Fibroblast of skin of right quadriceps (primary cell): ENCODE measurements at places on chromosomes 4 and X.

DNA sequence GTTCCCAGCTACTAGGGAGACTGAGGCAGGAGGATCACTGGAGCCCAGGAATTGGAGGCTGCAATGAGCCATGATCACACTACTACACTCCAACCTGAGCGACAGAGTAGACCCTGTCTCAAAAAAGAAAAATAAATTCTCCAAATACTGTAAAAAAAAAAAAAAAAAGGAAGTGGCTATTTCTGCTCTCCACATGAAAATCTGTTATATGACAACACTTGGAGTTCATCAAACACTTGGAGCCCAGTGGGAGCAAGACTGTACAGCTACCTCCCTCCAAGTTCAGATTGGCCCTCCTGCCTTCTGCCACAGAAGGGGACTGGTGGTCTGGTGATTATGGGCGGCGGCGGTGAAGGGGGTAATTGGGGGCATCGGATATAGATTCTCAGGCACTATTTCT, 9.0 kb upstream of the CLDN34 start:
- no peak for DNase-seq

GRCh38 chr4:176654565-176655216, 138.0 kb downstream of the VEGFC start:
- DNase-seq, result no peak

GRCh38 chr4:138835832-138836533, 179.6 kb upstream of the NOCT start:
- peak; percentile 14 for DNase-seq

GRCh38 chr4:96744676-96745075, 904.8 kb downstream of the PDHA2 start:
- DNase-seq, result no peak

GRCh38 chrX:2691543-2692220, 587 bp downstream of the CD99 start:
- DNase-seq, result peak; percentile 58

DNA sequence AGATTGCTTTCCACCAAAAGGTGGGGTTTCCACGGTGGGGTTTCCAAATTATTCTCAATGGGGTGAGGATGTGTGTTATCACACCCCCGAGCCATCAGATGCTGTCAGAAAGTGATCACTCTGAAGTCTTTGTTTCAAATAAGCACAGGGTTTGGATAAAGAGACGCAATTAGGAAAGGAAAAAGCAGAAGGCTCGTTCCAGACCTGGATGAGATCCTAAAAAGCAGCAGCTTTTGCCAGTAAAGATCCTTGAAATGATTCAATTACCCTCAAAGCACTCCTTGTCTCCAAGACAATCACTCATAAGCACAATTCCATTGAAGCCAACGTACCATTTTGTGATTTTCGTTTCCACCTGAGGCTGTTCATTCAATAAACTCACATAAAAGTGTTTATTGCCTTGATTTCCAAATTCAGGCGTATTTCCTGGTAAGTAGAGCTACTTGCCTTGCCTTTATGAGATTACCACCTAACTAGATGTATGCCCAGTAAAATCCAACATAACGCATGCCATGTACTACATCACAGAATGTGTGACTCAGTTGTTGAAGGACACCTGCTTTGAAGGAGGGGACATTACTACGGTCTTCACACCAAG, 5.2 kb downstream of the F11 start:
- no peak for DNase-seq

- peak; percentile 31 for DNase-seq
These were observed 51.5 kb upstream of the TRIM2 start for GRCh38 chr4:153152501-153153338.

DNA sequence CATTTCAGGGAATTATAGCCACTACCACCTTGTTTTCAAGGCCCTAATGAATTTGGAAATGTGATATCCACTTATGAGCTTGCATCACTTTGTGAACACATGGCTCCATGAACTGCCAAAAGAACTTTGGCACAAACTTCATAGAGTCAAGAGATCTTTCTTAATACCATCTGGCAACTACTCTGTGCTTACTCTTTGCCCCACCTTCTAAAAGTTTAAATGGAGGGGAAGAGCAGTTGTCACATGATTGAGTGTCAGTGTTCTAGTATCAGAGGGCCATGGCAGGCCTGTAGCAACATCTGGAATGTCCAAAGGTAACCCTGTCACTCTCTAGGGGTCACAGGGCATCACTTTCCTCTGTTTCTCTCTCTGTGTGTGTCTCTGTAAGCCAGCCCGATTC, 2.6 kb upstream of the ADH1B start:
- DNase-seq, result no peak

GRCh38 chr4:156515295-156515694, 456.3 kb downstream of the PDGFC start:
- DNase-seq, result no peak

DNA sequence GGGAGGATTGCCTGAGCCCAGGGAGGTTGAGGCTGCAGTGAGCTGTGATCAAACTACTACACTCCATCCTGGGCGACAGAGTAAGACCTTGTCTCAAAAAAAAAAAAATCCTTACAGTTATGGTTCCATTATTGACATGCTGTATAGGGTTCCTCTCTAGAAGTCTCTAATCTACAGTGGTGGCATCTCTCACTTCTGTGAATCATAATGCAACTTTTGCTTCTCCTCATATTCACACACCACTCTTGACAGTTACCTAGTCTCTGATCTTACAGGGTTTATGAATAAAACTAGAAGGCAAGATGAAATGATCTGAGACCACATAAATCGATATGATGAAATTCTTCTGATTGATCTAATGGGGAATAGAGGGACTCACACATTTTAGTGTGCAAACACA, 40.6 kb downstream of the DOCK11 start:
- DNase-seq, result no peak

- peak; percentile 80 for DNase-seq
These were observed 430.7 kb downstream of the IDS start for GRCh38 chrX:149074398-149074797.

GRCh38 chrX:50327235-50327634, 122.7 kb downstream of the CCNB3 start:
- no peak for DNase-seq

DNA sequence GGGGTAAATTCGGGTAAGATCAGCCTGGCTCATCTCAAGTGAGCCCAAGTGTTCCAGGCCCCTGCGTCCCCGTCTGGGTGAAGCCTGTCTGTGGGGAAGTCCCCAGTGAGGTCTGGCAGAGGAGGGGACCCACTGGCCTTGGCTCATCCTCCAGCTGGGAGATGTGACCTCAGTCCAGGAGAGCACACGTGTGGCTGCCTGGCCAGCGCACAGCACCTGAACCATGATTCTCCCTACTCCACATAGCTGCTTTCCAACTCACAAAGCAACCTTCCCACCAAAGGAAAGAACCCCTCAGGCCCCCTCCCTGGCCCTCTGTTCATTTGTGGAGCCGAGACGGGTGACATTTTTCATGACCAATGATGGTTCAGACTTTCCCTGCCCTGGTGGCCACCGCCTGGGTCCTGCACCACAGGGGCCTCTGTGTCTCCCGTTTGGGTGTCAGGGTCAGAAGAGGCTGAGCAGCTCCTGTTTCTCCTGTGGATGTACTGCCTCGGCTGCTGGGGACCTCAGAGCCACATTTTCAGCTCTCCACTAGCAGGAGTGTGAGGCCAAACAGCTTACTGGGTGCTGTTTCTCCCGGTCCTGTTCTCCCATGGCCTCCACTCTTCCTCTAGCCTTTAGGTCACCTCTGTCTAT, 111.4 kb downstream of the CPZ start:
- no peak for DNase-seq

DNA sequence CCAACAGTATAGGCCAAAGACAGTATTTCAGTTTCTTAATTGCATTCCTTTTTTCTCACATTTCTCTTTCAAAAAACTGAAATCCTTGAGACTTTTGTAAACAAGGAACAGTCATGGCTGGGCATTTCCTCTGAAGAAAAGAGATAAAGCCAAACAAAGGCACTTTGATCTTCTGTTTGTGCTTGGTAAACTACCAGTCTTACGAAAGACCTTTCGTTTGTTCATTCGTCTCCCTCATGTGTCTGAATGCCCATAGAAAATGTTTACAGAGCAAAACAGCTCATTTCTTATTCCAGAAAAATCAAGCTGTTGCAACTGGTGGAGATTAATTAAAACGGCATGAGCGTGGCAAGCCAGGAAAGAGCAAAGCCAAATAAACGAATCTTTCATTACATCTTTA, 178.0 kb downstream of the GASK1B start:
- DNase-seq, result no peak

- no peak for DNase-seq
These were observed 1.7 kb upstream of the ART3 start for GRCh38 chr4:76072760-76073159.

DNA sequence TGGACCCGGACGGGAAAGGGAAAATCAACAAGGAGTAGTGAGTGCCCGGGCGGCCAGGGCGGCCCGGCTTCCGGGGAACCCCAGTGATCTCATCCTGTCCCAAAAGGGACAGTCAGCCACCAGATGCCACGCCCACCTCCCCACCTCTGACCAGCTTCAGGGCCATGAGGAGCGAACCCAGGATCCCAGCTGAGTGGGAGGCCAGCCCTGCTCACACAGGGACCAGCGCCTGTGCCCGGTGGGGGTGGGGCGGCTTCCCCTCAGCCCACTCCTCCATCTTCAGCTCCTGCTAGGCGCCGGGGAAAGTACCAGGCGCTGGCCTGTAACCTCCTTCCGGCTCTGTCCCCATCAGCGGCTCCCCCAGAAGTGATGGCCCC, 6.2 kb downstream of the MYL5 start:
- DNase-seq, result no peak

DNA sequence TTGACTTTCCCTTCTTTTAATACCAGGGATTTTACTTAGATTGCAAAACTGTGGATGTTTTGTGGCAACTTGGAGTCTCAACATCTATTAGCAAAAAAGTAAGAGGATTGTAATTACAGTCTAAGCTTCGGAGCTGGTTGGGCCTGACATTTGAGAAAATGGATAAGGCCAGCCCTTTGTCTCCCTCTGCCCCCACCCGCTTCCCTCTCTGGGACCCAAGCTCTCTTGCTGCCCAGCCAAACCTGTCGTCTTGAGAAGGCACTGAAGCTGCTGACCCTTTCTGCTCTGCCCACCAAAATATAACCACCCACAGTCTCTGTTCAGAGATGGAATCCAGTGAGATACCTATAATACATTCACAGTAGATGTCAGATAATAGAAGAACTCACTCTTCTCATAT, 49.6 kb downstream of the SHROOM3 start:
- DNase-seq, result no peak

DNA sequence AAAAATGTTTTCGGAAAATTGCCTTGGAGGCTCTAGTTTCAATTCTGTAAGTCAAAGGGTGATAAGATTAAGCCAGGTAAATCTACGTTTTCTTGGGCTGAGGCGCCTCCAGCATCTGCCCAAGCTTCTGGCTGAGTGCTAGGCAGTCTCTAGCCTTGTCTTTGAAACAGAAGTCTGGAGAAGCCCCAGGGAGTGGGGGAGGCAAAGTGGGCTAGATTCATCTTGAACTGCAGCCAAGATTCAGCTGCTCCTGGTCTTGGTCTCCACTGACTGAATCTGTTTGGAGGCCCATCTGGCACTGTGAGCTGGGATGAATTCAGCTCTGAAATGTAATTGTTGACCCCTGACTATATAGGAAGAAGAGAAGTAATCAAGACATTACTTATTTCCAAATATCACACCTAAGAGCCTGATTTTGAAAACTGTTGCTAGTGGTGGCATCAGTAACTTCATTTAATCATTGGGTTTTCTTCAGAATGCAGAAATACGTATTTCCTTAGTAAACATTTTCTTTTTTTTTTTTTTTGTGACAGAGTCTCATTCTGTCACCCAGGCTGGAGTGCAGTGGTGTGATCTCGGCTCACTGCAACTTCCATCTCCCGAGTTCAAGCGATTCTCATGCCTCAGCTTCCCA, 187.3 kb upstream of the LEF1 start:
- DNase-seq, result peak; percentile 13
